ENCODE measurements at places on chromosomes 13 and 19.

- H3K27me3 ChIP-seq: no peaks in the 10 kb centered on the region
- H3K36me3 ChIP-seq: peaks cover 18% of the 10 kb centered on the region
- no peak overlapping the region for H3K27ac ChIP-seq
- H3K4me1 ChIP-seq: no peaks in the 10 kb centered on the region
- no peak overlapping the region for H3K4me3 ChIP-seq
These were observed 5.0 kb downstream of the XRCC1 start for GRCh38 chr19:43570174-43570791.

- DNase-seq: peak; percentile 47
- peaks cover 10% of the 10 kb centered on the region for H3K36me3 ChIP-seq
- H3K4me1 ChIP-seq: peaks cover 30% of the 10 kb centered on the region
- peak overlapping the region; percentile 64 for H3K27ac ChIP-seq
- peak overlapping the region; percentile 70 for H3K4me3 ChIP-seq
These were observed 1.1 kb downstream of the HSPB6 start for GRCh38 chr19:35755550-35756376.

DNA sequence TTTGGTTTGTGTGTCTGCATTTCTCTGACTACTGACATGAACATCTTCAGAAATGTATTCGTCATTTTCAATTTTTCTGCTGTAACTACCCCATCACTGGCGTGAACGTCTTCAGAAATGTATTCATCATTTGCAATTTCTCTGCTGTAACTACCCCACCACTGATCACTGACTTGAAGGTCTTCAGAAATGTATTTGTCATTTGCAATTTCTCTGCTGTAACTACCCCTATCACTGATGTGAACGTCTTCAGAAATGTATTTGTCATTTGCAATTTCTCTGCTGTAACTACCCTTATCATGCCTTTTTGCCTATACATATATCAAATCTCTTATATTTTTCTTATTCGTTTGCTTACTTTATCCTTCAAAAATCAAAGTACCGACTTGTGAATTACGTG, 274.0 kb downstream of the EFNB2 start:
- no peak overlapping the region for H3K27ac ChIP-seq
- DNase-seq: no peak
- no peaks in the 10 kb centered on the region for H3K4me1 ChIP-seq
- no peaks in the 10 kb centered on the region for H3K27me3 ChIP-seq
- no peak overlapping the region for H3K4me3 ChIP-seq

- no peaks in the 10 kb centered on the region for H3K27me3 ChIP-seq
- no peaks in the 10 kb centered on the region for H3K36me3 ChIP-seq
- DNase-seq: no peak
- H3K27ac ChIP-seq: no peak overlapping the region
These were observed 24.0 kb upstream of the OLFM4 start for GRCh38 chr13:53004573-53004972.

DNA sequence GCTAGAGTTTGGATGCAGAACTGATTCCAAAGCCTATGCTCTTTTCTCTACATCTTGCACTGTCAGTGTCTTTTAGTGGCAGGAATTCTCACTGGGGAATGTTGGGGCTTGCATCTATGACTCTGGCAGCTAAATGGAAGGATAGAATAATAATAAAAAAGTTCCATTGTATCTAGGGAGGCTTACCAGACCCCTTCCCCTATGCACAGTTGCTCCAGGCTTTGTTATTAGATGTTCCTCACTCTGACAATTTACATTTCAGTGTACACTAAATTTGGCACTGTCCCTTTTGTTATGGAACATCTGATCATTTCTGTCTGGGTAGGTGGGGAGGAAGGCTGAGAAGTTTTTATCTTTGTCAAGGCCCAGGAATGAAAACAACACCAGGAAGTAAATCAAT, 3.7 kb upstream of the TRIM13 start:
- no peak overlapping the region for H3K4me3 ChIP-seq
- no peaks in the 10 kb centered on the region for H3K27me3 ChIP-seq
- DNase-seq: no peak

GRCh38 chr19:17292301-17293074, 10.7 kb downstream of the ABHD8 start:
- H3K27me3 ChIP-seq: no peaks in the 10 kb centered on the region
- H3K4me3 ChIP-seq: peak overlapping the region; percentile 52
- H3K4me1 ChIP-seq: no peaks in the 10 kb centered on the region
- DNase-seq: peak; percentile 85

DNA sequence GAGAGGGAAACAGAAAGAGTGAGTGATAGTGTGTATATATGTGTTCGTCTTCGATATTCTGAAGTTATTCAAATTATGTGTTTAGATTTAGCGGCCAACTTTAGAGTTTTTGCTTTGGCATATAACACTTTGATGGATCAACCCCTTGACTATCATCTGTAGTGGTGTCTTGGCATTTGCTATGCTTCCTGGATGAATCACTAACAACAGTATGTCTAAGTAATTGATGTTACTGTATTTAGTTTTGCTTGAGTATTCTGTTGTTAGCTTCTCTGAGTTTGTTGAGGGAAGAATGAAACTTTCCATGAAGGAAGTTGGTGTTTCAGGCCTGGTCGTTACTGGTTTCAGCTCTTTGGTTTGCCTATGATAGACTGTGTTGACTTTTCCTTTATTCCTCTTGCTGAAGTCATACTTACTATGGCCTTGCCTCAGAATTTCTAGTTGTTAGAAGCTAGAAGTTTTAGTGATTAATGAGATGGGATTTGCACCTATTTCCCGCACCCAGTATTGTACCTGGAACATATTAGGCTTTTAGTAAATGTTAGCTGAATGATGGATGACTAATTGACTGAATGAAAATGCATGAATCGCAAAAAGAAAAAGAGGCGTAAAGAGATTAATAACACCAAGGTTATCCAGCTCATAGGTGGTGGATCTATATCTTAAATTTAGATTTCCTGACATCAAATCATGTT, 20.7 kb downstream of the NDFIP2 start:
- DNase-seq: no peak
- no peak overlapping the region for H3K4me3 ChIP-seq
- peaks cover 4% of the 10 kb centered on the region for H3K4me1 ChIP-seq
- H3K27ac ChIP-seq: no peak overlapping the region

GRCh38 chr13:40181203-40181845, 485.1 kb downstream of the FOXO1 start:
- H3K27ac ChIP-seq: no peak overlapping the region
- peaks cover 4% of the 10 kb centered on the region for H3K4me1 ChIP-seq
- no peaks in the 10 kb centered on the region for H3K36me3 ChIP-seq
- H3K4me3 ChIP-seq: no peak overlapping the region
- no peaks in the 10 kb centered on the region for H3K27me3 ChIP-seq

- no peaks in the 10 kb centered on the region for H3K27me3 ChIP-seq
- H3K36me3 ChIP-seq: peaks cover 3% of the 10 kb centered on the region
- DNase-seq: no peak
These were observed 810 bp upstream of the NFKBID start for GRCh38 chr19:35901055-35901644.

DNA sequence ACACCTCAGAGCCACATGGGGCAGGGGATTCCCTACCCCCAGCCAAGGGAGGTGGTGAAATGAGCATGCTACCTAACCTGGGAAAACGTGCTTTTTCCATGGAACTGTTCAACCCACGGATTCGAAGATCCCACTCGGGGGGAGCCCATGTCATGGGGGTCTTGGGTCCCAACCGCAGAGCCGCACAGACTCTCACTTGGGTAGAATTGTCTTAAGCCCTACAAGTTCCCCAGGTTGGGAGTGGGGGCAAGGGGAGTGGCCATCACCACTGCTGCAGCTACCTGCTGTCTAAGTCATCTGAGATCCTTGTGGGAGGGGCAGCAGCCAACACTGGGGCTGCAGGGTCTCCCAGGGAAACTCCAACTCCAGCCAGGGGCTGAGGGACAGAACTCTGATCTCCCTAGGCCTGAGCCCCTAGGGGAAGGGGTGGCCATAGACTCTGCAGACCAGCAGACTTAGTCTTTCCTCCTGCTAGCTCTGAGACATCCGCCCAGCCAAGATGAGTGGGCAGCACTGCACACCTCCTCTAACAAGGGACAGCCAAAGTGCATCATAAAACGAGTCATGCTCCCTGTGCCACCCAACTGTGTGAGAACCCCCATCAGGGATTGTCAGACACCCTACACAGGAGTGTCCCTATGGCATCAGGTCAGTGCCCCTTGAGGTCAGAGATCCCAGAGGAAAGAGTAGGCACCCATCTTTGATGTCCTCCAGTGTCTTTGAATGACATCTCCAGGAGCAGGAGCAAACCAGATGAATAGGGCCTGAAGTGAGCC, 610.4 kb upstream of the SLITRK6 start:
- no peaks in the 10 kb centered on the region for H3K4me1 ChIP-seq
- no peak for DNase-seq
- no peak overlapping the region for H3K4me3 ChIP-seq
- H3K36me3 ChIP-seq: no peaks in the 10 kb centered on the region
- H3K27me3 ChIP-seq: no peaks in the 10 kb centered on the region

DNA sequence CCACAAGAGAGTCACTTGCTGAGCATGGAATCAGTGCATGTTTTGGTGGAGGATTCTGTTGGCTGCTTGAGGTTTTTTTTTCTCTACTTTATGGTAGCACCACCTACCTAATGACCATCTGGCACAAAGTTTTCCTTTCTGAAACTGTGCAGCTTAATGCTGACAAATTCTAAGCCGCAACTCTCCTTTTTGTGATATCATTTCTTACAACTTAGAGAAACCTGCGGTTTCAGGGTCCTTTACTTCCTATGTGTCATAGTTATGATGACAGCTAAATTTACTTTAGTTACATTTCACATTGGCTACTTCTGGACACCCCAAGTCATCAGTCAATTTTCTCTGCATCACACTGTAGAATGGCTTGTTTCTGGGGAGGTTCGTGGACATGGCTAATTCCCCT, 115.4 kb upstream of the TMTC4 start:
- H3K4me3 ChIP-seq: no peak overlapping the region
- H3K36me3 ChIP-seq: no peaks in the 10 kb centered on the region
- no peak overlapping the region for H3K27ac ChIP-seq
- no peaks in the 10 kb centered on the region for H3K27me3 ChIP-seq

- peak within 1 kb of the TSS; percentile 30 for H3K27ac ChIP-seq
- no peaks in the 10 kb centered on the region for H3K36me3 ChIP-seq
- peak within 1 kb of the TSS; percentile 27 for H3K4me3 ChIP-seq
- peak; percentile 86 for DNase-seq
- H3K4me1 ChIP-seq: no peaks in the 10 kb centered on the region
- H3K27me3 ChIP-seq: no peaks in the 10 kb centered on the region
These were observed at the start of gene TMEM272 for GRCh38 chr13:51844862-51845573. TMEM272 (minus strand) TSS chr13:51845177; CDS start chr13:51838530, 6,647 bp downstream.

- no peaks in the 10 kb centered on the region for H3K27me3 ChIP-seq
- peaks cover 3% of the 10 kb centered on the region for H3K4me1 ChIP-seq
- H3K4me3 ChIP-seq: no peak overlapping the region
- no peak for DNase-seq
These were observed 6.1 kb downstream of the LIPE start for GRCh38 chr19:42421101-42421500.

DNA sequence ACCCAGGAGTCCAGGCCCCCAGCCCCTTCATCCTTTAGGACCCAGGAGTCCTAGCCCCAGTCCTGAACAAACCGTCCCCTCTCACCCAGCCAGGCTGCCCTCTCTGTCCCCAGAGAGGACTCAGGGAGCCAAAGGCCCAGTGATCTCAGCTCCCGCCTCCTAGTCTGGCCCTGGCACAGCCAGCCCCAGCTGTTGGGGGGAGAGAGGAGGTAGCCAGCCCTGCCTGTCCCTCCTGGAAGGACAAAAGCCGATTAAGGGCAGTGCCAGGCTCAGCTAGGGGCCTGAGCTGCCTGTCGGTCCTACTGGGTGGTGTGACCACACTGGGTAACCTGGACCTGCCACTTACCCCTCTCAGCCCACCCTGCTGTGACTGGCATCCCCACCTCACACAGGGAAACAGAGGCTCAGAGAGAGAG, 14.5 kb downstream of the LIPE start:
- no peaks in the 10 kb centered on the region for H3K36me3 ChIP-seq
- peaks cover 4% of the 10 kb centered on the region for H3K4me1 ChIP-seq
- no peak overlapping the region for H3K4me3 ChIP-seq
- DNase-seq: no peak

GRCh38 chr13:29922281-29922821, 71.9 kb upstream of the UBL3 start:
- H3K27me3 ChIP-seq: no peaks in the 10 kb centered on the region
- DNase-seq: no peak
- H3K4me3 ChIP-seq: no peak overlapping the region
- no peak overlapping the region for H3K27ac ChIP-seq
- peaks cover 4% of the 10 kb centered on the region for H3K4me1 ChIP-seq

GRCh38 chr19:17468302-17469091, 1.8 kb upstream of the SLC27A1 start:
- DNase-seq: no peak
- H3K27me3 ChIP-seq: peaks cover 23% of the 10 kb centered on the region
- H3K4me3 ChIP-seq: no peak overlapping the region

GRCh38 chr19:53517114-53517741, 20.7 kb upstream of the ZNF331 start:
- H3K27ac ChIP-seq: no peak overlapping the region
- peak; percentile 41 for DNase-seq
- no peak overlapping the region for H3K4me3 ChIP-seq

DNA sequence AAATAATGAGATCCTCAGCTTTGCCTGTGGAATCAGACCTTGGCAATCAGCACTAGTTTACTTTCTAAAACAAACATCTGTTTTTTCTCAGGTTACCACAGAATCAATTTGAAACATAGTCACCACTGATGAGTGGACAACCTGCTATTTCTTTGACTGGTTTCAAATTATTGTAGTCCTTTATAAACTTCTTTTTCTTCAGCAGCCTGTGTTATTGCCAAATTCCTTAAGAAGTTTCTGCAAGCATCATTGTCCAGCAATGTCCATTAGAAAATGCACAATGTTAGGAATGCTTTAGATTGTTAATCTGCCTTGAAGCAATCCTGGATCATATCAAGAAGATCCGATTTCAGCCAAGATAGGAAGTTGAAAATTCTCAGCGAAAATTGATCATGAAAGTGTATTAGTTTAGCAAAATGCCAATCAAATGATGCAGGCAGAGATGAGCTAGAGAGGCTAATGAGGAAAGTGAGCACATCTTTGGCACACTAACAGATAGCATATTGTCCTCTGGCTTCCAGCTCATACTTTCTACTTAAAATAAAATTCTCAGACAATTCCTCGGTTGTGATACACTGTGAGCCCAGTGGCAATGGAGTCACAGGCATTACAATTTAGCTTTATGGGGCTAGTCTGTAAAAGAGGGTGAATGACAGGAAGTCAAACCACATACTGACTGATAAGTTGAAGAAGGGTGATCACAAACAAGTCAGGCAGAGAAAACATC, 270.6 kb downstream of the SLITRK6 start:
- no peaks in the 10 kb centered on the region for H3K36me3 ChIP-seq
- no peak for DNase-seq
- peak overlapping the region; percentile 24 for H3K27ac ChIP-seq
- no peak overlapping the region for H3K4me3 ChIP-seq
- no peaks in the 10 kb centered on the region for H3K4me1 ChIP-seq

- H3K4me3 ChIP-seq: no peak overlapping the region
- H3K36me3 ChIP-seq: no peaks in the 10 kb centered on the region
- H3K27me3 ChIP-seq: no peaks in the 10 kb centered on the region
- H3K27ac ChIP-seq: no peak overlapping the region
- H3K4me1 ChIP-seq: peaks cover 3% of the 10 kb centered on the region
These were observed 66.4 kb downstream of the KLF12 start for GRCh38 chr13:74067818-74068217.

- H3K36me3 ChIP-seq: peaks cover 13% of the 10 kb centered on the region
- peak overlapping the region; percentile 21 for H3K27ac ChIP-seq
- peak; percentile 58 for DNase-seq
- no peaks in the 10 kb centered on the region for H3K27me3 ChIP-seq
- no peaks in the 10 kb centered on the region for H3K4me1 ChIP-seq
These were observed 8.4 kb upstream of the RPS15 start for GRCh38 chr19:1429750-1430149.

- no peaks in the 10 kb centered on the region for H3K36me3 ChIP-seq
- no peak overlapping the region for H3K4me3 ChIP-seq
- no peaks in the 10 kb centered on the region for H3K4me1 ChIP-seq
- DNase-seq: no peak
- H3K27me3 ChIP-seq: no peaks in the 10 kb centered on the region
These were observed 230.0 kb downstream of the DCT start for GRCh38 chr13:94249512-94249911.

All from small intestine (tissue), 16 donors.